ENCODE measurements at places on chromosomes 12 and 14.
A peak's percentile ranks its signal among the peaks of the same experiment; 100 is the strongest.

DNA sequence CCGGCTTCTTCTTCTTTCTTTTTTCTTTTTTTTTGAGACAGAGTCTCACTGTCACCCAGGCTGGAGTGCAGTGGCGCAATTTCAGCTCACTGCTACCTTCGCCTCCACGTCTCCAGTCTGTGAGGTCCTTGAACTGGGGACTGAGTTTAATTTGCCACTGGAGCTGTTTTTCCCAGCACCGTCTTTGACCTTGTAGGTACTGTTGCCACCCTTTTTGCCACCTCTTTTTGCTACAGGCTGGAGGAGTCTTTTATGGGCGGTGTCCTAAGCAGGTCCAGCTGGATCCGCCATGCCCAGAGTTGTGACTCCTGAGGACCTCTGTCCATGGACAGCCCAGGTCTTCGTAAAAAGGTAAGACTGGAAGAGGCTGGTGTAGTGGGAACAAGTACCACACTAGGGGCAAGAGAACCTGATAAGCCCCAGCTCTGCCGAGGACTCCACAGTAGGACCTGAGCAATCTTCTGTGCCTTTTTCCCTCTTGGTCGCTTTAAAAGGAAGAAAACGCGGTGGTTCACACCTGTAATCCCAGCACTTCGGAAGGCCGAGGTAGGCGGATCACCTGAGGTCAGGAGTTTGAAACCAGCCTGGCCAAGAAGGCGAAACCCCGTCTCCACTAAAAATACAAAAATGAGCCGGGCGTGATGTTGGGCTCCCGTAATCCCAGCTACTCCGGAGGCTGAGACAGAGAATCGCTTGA, 946 bp downstream of the RNU4-2 start:
- no peak for DNase-seq

- DNase-seq, result no peak
These were observed 9.8 kb downstream of the NCKAP5L start for GRCh38 chr12:49818241-49818895.

GRCh38 chr14:41606532-41607303, at the start of gene LRFN5:
LRFN5 (plus strand) TSS chr14:41606876.
- DNase-seq, result no peak

DNA sequence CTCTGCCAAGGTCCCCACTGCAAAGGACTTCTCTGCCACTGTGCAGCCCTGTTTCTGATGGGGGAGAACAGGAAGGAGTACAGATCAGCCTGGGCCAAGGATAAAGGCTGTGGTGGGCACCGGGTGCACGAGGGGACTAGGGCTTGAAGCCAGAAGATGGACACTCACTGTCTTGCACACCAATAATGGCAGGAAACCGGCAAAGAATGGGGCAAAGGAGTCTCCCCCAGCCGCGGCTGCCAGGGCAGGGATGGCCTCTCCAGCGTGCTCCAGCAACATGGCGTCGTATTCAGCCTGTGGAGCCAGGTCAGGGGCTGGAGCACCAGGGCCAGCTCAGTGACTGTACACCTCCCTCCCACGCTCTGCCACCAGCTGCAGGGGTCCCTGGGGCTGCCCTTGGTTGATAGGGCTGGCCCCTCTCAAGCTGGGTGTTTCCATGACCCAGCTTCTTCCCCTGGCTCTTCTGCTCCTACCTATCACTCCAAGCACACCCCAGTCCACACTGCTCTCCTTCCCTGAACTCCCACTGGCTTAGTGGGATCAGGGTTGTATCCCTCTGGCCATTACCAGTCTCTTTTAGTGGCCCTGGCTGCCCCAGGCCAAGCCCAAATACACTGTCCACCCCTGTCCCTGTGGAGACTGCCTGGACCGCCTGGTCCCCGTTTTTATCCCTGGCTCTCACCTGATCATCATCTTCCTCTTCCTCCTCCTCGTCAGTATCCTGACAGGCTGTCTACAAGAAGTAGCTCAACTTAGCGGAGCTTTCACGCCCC, 6.3 kb downstream of the IPO4 start:
- DNase-seq, result no peak

DNA sequence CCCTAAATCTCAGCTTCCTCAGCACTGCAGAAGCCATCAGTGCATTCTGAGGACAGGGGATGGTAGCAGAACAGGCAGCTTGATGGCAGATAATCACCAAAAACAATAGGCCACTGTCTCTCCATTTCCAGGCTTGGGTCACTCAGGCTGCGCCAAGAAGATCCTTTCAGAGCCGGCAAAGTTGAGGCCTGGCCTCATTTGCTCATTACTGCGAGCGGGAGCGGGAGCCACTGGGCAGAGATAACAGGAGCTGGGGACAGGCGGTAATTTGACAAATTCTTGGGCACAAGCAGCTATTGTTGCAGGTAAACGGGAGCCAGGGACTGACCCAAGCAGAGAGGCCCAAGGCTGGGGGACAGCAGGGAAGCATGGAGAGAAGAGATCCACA, 2.1 kb downstream of the MSI1 start:
- DNase-seq, result no peak

- DNase-seq, result no peak
These were observed 57.9 kb downstream of the CHGA start for GRCh38 chr14:92980866-92981265.

GRCh38 chr14:76918256-76918781, 92.1 kb downstream of the LRRC74A start:
- peak; percentile 76 for DNase-seq

DNA sequence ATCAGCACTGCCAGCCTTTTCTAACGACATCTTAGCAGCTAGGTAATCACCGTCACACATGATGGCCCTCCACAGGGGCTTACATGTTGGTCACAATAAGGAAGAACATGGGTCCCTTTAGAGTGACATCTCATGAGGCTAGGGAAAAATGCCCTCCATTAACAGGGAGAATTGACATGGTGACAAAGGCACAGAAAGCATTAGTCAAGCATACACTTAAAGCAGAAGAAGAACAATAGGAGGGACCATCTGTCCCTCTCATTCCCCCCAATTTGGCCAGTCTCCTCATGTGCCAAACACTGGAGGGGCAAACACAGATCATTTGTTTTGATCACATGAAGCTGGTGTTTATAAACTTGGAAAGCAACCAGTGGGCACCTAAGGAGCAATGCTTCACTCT, 78.0 kb downstream of the GRIP1 start:
- DNase-seq, result no peak

DNA sequence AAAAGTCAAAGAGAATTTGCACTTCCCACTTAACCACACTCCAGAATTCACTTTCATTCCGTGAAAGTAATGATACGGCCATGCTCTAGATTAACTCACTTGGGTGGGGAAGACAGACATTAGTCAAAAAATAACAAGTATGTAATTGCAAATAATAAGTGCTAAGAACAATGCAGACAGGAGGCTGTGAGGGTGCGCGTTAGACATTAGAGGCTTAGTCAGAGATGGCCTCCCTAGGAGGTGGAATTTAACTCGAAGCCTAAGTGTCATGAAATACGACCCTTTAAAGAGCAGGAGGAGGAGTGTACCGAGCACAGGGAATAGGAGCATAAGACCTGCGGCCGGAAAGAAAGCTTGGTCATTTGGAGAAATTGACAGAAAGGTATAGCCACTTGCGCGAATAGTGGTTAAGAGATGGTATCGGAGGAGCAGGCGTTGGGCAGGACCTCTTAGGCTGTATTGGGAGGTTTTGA, 628 bp downstream of the SNRPF start:
- no peak for DNase-seq

DNA sequence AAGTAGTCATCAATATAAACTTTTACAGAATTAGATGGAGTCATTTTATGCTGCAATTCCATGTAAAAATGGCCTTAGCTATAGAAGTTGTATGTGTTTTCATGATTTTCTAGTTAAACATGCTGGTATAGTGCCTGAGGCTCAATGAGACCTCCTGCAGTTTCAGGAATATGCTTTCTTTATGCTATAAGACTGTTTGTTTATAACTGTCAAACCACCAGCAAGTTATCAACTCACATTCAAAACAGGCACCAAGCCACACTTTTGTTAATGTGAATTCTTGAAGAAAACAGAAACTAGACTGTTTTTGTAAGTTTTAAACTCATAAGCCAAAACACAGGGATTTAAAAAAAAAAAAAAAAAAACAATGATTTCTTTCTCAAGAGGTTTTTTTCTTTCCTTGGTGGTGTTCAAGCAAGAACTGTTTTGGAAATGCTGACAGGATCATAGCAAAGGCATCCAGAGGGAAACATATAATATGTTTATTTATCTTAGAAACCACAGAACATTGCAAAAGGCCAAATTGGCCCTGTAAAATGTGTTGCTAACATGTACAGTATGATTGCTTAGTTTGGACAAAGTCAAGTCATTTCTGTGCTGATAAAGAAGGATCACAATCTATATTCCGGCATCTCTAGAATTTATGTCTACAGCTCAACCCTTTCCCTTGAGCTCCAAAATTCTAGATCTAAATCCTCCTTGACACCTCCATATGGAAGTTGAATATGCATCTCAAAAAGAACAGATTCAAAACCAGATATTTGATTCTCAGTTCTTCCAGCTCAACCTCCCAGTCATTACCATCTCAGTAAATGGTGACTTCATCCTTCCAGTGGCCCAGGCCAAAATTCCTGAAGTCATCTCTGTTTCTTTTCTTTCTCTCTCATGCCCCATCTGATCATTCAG, 29.0 kb upstream of the LUM start:
- peak; percentile 85 for DNase-seq

- no peak for DNase-seq
These were observed 402.4 kb downstream of the BTG1 start for GRCh38 chr12:91743280-91743679.

- no peak for DNase-seq
These were observed 344.0 kb upstream of the PRICKLE1 start for GRCh38 chr12:42933461-42934081.

GRCh38 chr12:70756791-70757190, 119.6 kb upstream of the PTPRB start:
- DNase-seq, result no peak

GRCh38 chr12:32402946-32403345, 3.6 kb downstream of the FGD4 start:
- DNase-seq, result no peak

GRCh38 chr12:51994959-51995358, 11.8 kb upstream of the TAMALIN start:
- DNase-seq, result no peak

DNA sequence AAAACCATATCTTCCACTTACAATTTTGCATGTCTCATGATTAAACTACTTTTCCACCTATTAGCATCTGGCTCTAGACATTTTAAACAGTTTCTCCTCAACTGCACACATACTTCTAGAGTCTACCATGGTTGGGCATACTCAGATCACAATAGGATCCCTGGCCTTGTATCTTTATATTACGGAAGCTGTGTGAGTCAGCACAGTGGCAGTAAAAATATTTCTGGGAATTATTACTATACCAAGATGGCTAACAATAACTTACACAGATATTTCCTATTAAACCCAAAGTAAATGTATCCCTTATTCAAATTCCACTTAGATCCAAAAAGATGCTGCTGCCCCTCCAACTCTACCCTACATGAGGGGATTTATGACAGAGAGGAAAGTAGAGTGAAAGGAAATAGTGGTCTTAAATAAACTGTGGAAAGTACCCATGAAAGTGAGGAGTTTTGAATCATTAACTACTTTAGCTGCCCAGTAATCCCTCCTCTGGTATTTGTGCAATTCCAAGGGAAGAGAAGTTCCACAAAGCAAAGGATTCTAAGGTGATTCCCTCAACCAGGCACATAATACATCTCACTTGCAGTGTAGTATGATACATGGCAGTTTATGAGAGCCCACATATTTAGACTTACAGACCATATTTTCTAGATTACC, 14.0 kb upstream of the CPSF6 start:
- no peak for DNase-seq

DNA sequence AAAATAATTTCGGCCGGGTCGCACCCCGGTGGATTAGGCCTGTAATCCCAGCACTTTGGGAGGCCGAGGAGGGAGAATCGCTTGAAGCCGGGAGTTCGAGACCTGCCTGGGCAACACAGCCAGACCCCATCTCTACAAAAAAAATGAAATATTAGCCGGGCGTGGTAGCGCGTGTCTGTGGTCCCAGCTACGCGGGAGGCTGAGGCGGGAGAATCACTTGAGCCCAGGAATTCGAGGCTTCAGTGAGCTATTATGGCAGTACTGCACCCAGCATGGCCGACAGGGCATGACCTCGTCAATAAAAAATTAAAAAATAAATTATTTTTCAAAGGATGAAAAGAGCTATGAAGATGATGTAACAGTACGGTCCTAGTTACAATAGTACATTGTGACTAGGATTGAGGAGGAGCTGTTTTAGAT, 523 bp downstream of the GTF2H3 start:
- no peak for DNase-seq

- no peak for DNase-seq
These were observed 3.0 kb upstream of the NPFF start for GRCh38 chr12:53510181-53510812.

- no peak for DNase-seq
These were observed 28.3 kb upstream of the DIO2 start for GRCh38 chr14:80239631-80240030.

- peak; percentile 33 for DNase-seq
These were observed 14.5 kb upstream of the CLEC4A start for GRCh38 chr12:8108808-8109398.

DNA sequence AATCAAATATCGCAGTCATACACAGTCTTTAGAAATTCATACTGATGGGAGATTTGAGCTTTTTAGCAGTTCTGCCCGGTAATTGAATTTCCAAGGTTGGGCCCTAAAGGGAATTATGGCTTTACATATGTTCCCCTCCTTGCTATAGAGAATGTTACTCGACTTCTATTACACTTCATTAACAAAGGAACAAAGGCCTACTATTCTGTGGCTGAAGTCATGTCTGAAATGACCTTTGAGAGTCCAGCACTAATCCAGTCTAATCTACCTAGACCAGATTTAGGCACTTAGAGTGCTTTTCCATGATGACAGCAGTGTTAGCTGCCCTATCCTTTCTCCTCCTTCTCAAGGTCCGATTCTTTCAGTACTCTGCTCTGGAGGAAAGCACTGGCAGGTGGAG, 305.3 kb downstream of the MED13L start:
- no peak for DNase-seq

GRCh38 chr14:91331721-91332120, 85.9 kb downstream of the CCDC88C start:
- no peak for DNase-seq

- no peak for DNase-seq
These were observed 310.7 kb downstream of the AEBP2 start for GRCh38 chr12:19749906-19750574.

DNA sequence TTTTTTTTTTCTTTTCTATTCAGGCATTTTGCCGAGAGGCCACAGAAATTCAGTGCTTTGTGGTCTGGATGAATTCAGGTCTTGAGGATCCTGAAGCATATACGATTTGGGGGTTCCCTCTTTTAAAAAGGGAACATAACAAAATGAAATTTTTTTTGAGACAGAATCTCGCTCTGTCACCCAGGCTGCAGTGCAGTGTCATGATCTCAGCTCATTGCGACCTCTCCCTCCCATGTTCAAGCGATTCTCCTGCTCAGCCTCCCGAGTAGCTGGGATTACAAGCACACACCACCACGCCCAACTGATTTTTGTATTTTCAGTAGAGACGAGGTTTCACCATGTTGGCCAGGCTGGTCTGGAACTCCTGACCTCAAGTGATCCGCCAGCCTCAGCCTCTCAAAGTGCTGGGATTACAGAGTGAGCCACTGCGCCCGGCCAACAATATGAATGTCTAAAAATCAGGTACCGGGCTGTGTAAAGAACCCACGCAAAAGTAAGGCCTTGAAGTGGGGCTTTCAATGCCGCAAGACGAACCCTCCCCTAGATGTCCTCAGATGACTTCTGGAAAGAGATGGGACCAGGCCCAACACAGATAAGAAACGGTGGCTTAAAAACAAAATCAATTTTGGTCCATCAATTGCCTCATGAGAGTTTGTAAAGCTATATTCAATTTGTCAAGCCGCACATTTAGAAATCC, 30.0 kb downstream of the TESC start:
- no peak for DNase-seq
